G401 (cell line): ENCODE measurements at places on chromosomes 12 and 14. TPM values are rescaled to one million over a fixed set of nuclear protein-coding genes. Genes with fewer than 3 reads are reported as not detected.
A peak's percentile ranks its signal among the peaks of the same experiment; 100 is the strongest.

- no peak for DNase-seq
Measured at GRCh38 chr14:20956376-20956976, 1.2 kb downstream of the RNASE2 start.

DNA sequence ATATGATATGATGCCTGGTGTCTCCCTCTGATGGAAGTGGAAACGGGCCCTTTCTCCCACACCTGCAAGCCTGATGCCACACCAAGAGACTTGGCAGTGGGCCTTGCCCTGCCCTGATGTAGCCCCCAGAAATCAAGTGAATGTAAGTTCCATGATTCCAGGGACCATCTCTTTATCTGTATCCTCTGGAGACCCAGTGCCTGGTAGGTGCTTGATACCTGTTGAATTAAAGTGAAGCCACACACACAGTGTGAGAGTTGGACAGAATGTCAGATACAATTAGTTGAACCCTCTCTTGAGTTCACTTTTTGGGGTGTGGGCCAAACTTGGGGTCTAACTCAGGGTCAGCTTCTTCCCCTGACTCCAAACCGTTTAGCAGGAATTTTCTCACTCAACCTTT lies 4.8 kb upstream of the RAB35 start:
- no peak for DNase-seq

- no peak for DNase-seq
Measured at GRCh38 chr12:125061229-125061628, 4.0 kb upstream of the AACS start.

GRCh38 chr12:57737467-57738460 lies 778 bp downstream of the AGAP2 start:
- peak; percentile 39 for DNase-seq

DNA sequence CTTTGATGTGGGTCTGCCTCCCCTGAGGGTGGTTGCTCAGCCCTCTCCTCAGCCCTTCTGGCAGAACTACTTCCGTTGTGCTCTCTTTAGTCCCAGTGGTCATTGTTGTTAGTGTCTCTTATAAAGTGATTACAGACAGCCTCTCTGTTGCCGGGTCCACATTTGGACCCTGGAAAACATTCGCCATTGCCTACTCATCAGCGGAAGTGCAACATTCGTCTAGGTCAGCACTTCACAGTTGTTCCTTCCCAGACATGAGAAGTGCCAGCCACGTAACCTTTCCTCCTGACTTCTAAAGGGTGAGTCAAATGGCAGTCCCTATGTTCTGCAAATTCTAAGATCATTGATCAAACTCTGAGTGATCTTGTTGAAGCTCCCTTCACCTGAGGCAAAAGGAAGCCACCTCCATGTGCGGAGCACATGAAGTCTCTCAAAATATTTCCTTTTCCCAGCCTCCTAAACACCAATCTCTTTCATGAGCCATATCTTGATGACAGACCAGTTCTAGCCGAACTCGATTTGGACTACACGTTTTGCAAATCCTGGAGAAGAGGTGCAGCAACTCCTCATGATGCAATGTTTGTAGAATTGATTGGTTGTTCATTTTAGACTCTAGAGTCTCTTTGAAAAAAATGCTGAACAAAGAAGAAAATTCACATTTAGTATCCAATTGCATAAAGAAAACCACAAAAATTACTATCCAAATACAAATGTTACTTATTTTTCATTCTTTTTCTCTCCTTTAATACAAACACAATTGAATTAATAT lies 163.8 kb downstream of the RPL10L start:
- no peak for DNase-seq

- DNase-seq = no peak
Measured at GRCh38 chr12:132460571-132460970, 29.4 kb upstream of the FBRSL1 start.

GRCh38 chr12:54858562-54858961 lies 4.2 kb downstream of the MUCL1 start:
- no peak for DNase-seq

- DNase-seq = no peak
Measured at GRCh38 chr14:99660794-99661193, 15.9 kb downstream of the HHIPL1 start.

- DNase-seq = peak; percentile 59
Measured at GRCh38 chr14:100278702-100279101, 27.5 kb downstream of the SLC25A29 start.

DNA sequence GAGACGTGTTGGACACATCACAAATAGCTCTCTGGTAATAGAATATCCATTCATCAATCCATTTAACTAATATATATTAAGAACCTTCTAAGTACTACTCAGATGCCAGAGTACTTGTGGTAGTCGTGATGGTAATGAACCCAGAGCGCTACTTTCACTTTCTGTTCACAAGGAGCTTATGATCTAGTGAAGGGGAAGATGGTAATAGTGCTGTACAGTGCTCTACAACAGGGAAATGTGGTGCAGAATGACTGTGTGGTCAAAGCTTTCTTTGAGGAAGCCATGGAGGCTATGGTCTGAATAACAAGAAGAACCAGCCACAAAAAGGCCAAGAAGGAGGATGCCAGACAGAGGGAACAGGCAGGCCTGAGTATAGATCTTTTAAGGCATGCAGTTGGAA lies 212.0 kb downstream of the PTPRO start:
- DNase-seq = no peak

DNA sequence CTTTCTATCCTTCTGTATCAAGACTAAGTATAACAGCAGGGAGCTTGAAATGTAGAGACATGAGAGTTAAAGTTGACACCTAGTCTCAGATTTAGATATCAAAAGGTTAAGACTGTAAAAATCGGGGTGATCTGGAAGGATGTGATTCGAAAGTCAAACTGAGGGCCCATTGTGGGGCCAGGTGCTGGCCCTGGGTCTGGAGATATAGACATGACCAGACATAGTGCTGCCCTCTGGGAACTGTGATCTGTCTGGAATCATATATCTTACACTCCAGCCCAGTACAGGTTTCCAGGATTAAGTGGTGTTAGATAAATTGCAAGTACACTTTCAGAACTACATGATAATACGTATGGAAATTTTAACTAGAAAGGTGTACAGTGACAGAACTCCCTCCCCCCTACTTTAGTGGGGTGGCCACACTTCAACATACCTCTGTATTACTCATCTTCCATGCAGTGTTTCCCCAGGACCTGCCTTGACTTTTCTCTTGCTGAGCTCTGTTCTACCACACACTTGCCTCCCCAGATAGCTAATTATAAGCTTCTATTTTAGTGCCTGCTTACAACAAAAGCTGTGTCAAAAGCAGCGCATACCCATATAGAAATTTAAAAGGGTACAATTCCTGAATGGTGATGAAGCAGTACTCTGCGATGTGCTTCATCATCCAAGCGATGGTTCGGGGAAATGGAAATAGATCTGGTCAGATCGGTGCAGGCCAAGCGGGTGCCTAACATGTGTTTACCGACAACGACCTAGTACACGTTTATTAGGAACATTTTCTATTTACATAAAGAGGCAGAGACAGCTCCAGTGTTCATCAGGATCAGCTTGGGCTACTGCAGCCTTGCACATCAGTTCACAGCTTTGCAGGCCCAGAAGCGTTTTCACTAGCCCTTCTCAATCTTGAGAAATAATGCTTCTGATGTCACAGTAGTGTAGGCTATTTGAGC lies 68.7 kb downstream of the ARF6 start:
- no peak for DNase-seq

DNA sequence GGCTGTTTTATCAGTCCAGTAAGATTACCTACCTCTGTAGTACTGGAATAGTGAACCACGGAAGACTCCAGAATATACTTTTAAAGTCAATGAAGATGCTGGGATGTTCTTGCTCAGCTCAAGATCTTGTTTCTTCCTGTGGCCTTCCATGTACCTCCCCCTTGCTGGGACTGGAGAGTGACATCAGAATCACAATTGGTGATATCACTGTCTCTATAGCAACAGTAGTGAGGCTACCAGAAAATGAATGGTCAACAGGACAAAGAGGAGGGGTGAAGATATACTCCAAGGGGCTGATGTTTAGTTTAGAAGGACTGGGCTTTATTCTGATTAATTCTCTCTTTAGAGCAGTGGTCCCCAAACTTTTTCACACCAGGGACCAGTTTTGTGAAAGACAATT lies 3.8 kb downstream of the AKAP3 start:
- no peak for DNase-seq

GRCh38 chr14:68076451-68076850 lies 256.9 kb downstream of the RAD51B start:
- no peak for DNase-seq

- DNase-seq = no peak
Measured at GRCh38 chr12:64077922-64078321, 144.2 kb downstream of the KICS2 start.

DNA sequence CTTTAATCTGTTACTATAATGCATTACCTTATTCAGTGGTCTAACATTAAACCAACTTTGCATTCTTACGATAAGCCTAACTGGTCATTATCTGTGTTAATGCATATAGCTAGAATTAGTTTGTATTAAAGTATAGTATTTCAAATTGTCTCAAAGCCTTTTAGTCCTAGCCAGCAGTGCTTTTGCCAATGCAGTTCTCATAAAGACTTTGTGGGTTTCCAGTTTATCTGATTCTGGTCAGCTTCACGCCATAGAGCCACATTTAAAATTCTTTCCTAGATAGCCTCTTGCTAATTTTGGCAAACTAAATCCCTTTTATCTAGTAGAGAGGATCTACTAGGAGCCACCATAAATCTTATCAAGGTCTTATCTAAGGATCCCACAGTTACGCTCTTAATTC lies 78.9 kb upstream of the VASH1 start:
- no peak for DNase-seq

DNA sequence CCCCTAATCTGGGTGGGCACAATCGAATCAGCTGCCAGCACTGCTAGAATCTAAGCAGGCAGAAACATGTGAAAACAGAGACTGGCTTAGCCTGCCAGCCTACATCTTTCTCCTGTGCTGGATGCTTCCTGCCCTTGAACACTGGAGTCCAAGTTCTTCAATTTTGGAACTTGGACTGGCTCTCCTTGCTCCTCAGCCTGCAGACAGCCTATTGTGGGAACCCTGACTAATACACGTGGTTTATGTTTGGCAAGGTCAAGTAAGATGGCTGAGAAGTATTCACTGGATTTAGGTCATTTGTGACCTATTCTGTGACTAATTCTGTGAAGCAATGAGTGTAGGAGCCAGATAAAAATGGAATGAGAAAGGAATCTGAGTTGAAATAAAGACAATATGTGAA lies 11.0 kb downstream of the GPR135 start:
- no peak for DNase-seq

- DNase-seq = no peak
Measured at GRCh38 chr14:26621807-26622560, 24.2 kb upstream of the NOVA1 start.

GRCh38 chr12:123094349-123095077 lies 56.4 kb downstream of the PITPNM2 start:
- DNase-seq = no peak

- DNase-seq = no peak
Measured at GRCh38 chr14:67961676-67962075, 142.1 kb downstream of the RAD51B start.

DNA sequence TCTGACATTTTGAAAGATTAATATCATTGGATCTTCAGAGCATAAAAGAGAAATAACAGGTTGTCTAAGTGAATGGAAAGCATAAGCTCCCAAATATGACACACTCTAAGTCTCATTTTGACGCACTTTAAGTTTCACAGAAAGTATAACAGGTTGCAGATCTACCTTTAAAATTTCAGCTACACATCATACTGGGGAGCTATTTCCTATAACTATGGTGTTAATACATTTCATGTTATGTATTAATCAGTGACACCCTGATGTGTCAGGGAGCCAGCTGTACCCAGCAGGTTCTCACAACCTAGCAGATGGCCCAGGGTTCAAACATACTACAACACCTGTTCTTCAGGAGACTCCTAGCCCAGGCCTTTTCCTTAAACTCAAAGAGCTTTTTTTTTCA lies 31.1 kb upstream of the TMX1 start:
- DNase-seq = no peak

DNA sequence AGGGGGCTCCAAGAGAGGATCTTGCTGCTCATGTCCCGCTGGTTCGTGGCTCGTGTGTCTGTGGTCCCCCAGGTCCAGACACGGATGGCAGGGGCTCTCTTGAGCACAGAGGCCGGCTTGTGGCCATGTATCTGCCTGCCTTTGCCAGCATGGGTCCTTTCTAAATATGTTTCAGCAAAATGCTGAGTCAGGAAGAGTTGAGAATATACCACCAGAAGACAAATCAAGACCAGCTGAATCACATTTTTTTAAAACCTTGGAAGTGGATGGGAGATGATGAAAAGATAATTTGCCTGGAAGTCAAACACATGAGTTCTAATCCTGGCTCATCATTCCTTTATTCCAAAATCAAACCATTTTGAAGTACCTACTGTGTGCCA lies 58.0 kb downstream of the NUAK1 start:
- DNase-seq = no peak

- no peak for DNase-seq
Measured at GRCh38 chr12:63396135-63396534, 245.1 kb upstream of the AVPR1A start.

GRCh38 chr14:23056956-23057756 lies at the start of gene CDH24:
Gene CDH24, minus strand, starts transcription at chr14:23057520. Its CDS starts 1,787 bp downstream, at chr14:23055733.
- peak; percentile 69 for DNase-seq

GRCh38 chr14:34781242-34781641 lies 66.8 kb upstream of the CFL2 start:
- no peak for DNase-seq

- no peak for DNase-seq
Measured at GRCh38 chr12:92436856-92437255, 265.9 kb upstream of the PLEKHG7 start.

- no peak for DNase-seq
Measured at GRCh38 chr14:55689981-55690871, 110.2 kb downstream of the KTN1 start.

DNA sequence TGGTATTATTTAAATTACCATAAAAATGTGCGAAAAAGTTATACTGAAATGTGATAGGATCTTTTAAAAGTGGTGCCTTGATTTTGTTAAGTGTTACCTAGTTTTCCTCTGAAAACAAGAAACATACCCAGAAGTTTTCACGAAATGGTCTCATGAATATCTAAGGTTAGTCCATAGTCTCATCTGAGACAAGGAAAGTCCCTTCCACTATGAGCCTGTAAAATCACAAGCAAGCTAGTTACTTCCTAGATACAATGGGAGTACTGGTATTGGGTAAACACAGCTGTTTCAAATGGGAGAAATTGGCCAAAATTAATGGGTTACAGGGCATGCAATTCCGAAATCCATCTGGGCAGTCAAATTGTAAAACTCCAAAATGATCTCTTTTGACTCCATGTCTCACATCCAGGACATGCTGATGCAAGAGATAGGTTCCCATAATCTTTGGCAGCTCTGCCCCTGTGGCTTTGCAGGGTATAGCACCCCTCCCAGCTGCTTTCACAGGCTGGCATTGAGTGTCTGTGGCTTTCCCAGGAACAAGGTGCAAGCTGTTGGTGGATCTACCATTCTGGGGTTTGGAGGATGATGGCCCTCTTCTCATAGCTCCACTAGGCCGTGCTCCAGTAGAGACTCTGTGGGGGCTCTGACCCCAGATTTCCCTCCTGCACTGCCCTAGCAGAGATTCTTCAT lies 271.4 kb downstream of the NAV3 start:
- DNase-seq = no peak

- no peak for DNase-seq
Measured at GRCh38 chr12:28817524-28817923, 331.6 kb upstream of the FAR2 start.

- DNase-seq = no peak
Measured at GRCh38 chr12:94954948-94955592, 48.4 kb downstream of the NDUFA12 start.

LEMD3 gene
- total RNA-seq = 84.4 and 96.7 TPM in 2 replicates

TMEM132C gene
- total RNA-seq = not detected in 2 replicates

IL26 gene
- total RNA-seq = not detected in 2 replicates

WSCD2 gene
- 0.31 TPM in 1 of 2 replicates, not detected in the other for total RNA-seq

KLHDC1 gene
- 0.85 and 1.0 TPM in 2 replicates for total RNA-seq

GRIP1 gene
- 0.27 TPM in 1 of 2 replicates, not detected in the other for total RNA-seq

PPM1H gene
- 42.6 and 65.7 TPM in 2 replicates for total RNA-seq

HCFC2 gene
- total RNA-seq = 1.8 and 3.9 TPM in 2 replicates
